Right ventricle myocardium inferior (tissue), 1 donor: ENCODE measurements at places on chromosomes 5 and 9. TPM values are rescaled to one million over a fixed set of nuclear protein-coding genes. Genes with fewer than 3 reads are reported as not detected.

CCDC192 gene
- total RNA-seq: not detected

CCL21 gene
- total RNA-seq: 12.4 TPM

FOXD4 gene
- not detected for total RNA-seq

CEMIP2 gene
- 9.3 TPM for total RNA-seq

LIX1 gene
- not detected for total RNA-seq

ANKRD34B gene
- total RNA-seq: not detected

DBH gene
- not detected for total RNA-seq

VLDLR gene
- 134 TPM for total RNA-seq

TXNDC8 gene
- total RNA-seq: not detected

GABRB2 gene
- 0.05 TPM for total RNA-seq

RGS7BP gene
- 6.5 TPM for total RNA-seq

INSL6 gene
- not detected for total RNA-seq

FOXD4L5 gene
- not detected for total RNA-seq

ZNF169 gene
- 1.6 TPM for total RNA-seq

GRCh38 chr9:93898502-93899426 lies 56.4 kb downstream of the BARX1 start:
- peak; percentile 56 for DNase-seq

GRCh38 chr9:100455470-100455869 lies 17.5 kb upstream of the TMEFF1 start:
- DNase-seq: no peak

DNA sequence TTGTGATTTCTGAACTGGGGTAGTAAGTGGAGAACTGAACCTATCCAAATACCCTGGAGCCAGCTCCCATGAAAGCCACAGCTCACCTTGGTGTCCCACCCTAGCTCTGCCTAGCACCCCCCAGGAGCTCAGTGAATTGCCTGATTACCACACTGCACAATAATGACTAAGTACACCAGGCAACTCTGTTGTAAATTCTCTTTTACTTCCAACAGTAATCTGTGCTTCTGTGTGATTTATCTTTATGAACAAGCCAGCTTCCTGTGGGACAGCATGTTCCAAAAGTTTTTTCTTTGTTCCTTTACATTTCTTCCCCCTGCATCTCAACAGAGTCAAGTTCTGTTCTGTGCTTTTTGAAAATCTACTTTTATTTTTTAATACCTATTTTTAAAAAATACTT lies 22.1 kb upstream of the GRPEL2 start:
- DNase-seq: no peak

- DNase-seq: no peak
Observed at GRCh38 chr9:111350556-111350955, 20.5 kb upstream of the OR2K2 start.

- no peak for DNase-seq
Observed at GRCh38 chr9:85298499-85298898, 443.3 kb downstream of the AGTPBP1 start.

GRCh38 chr9:25003686-25004085 lies 458.0 kb upstream of the IZUMO3 start:
- DNase-seq: peak; percentile 64

GRCh38 chr5:43005031-43005430 lies 35.1 kb downstream of the ANXA2R start:
- DNase-seq: no peak

GRCh38 chr5:7828269-7828668 lies 22.7 kb downstream of the CFAP90 start:
- DNase-seq: no peak

DNA sequence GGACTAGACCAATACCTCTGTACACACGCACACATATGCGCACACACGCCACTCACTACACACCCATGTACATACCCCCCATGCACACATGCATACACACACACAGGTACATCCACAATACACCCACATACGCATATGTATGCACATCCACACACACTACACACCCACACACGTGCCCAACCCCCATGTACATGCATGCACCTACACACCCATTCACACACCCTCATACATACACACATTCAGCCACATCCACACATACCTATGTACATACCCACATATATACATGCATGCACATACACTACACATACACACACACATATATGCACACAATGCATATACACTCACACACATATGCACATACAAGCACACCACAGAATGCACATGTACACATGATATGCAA lies 107.1 kb downstream of the GADD45G start:
- no peak for DNase-seq

DNA sequence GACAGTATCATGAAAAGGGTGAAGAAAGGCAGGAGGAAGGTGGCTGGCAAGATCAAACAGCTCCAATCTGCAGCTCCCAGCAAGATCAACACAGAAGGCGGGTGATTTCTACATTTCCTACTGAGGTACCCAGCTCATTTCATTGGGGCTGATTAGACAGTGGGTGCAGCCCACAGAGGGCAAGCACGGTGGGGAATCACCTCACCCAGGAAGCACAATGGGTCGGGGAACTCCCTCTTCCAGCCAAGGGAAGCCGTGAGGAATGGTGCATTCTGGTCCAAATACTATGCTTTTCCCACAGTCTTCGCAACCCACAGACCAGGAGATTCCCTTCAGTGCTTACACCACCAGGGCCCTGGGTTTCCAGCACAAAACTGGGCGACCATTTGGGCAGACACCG lies 66.8 kb downstream of the CAMSAP1 start:
- DNase-seq: no peak

- DNase-seq: peak; percentile 93
Observed at GRCh38 chr9:93098236-93098946, 2.4 kb downstream of the CARD19 start.

DNA sequence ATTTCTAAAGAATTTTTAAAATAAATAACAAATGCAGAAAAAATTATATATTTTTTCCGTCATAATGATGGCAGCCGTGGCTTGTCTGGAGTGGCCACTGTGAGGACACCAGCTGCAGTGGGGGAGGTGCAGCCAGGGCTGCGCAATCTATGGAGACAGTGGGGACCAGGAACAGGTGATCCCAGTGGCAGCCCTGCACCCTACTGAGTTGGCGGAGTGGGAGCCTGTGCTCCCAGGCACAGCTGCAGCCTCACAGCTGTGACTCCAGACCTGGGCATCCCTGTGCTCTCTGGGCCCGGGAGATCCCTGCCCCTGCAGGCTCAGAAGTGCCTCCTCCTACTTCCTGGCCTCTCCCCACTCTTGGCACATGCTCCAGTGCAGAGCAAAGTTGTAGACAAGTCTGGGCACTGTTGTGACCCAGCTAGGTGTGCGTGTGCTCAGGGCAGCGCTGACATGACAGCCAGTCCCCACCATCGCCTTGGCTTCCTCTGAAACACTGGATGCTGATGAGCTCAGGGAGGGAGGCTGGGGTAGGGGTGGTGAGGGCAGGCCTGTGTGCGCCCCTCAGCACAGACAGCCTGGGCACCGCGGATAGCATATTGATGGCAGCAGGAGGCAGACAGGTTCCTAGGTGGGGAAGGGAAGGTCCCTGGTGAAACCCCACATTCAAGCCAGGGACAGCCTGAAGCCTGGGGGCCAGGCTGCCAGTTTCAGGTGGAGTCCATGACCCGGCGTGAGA lies 96.0 kb upstream of the PRR16 start:
- peak; percentile 60 for DNase-seq

DNA sequence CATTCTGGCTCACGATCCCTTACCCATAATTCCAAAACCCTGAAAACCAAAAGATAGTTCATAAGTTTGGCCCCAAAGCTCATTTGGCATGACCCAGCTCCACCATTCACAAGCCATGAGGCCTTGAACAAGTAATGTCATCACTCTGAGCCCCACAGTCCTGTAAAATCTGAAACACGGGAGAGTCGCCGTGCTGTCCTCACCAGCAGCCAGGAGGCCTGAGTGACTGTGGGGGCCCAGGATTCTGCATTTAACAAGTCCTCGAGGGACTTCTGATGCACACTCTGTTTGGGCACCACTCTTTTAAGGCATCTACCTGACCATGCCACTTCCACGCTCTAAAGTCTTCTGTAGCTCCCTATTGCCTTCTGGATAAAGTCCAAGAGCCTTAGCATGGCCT lies 40.8 kb downstream of the DUSP1 start:
- no peak for DNase-seq

DNA sequence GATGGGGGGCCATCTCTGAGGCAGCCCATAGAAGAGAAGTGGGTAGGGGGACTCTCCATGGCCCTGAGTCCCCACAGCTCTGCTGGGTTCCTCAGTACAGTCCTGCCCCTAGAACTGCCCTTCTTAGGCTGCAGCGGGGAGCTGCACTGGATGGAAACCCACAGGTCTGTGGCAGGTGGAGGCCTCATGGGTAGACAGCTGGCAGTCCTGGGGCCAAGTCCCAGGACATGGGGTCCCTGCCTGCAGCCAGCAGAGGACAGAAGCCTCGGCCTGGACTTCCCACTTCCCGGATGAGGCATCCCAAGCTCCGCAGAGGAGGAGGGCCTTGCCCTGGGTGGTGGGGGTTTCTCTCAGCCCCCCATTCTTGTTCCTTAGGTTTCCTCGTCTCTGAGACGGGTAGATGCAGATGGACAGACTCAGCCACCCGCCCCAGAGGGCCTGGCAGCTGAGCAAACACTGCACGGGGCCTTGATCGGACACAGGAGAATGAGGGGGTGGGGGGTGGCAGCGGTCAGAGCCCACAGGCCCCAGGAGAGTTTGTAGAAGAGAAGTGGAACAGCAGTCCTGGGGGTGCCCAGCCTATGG lies 153.8 kb downstream of the C9orf50 start:
- peak; percentile 27 for DNase-seq

GRCh38 chr5:154758493-154758892 lies 3.3 kb downstream of the LARP1 start:
- no peak for DNase-seq

DNA sequence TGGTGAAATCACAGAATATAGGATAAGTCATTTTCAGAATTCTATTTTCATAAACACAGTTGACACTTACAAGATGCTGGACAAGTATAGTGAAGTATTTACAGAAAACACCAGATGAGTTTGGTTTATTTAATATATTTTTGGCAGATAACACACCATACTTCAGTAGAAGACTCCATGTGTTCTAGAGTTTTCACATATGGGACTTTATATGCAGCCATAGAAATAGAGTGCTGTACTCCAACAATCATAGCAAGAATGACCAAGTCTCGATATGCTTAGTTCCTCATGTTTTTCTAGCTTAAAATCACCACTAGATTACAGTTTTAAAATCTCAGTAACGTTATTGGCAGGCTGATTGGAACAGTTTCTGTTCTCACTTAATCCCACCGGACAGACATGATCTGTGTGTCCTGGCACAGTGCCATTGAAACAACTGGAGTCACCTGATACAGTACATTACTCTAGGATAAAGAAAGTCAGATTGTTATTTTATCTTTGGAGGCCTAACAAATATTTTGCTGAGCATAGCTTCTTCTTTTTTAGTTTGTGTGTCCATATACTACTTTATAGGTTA lies 45.8 kb upstream of the ERBIN start:
- no peak for DNase-seq

GRCh38 chr9:120755810-120756434 lies 37.3 kb downstream of the FBXW2 start:
- no peak for DNase-seq

DNA sequence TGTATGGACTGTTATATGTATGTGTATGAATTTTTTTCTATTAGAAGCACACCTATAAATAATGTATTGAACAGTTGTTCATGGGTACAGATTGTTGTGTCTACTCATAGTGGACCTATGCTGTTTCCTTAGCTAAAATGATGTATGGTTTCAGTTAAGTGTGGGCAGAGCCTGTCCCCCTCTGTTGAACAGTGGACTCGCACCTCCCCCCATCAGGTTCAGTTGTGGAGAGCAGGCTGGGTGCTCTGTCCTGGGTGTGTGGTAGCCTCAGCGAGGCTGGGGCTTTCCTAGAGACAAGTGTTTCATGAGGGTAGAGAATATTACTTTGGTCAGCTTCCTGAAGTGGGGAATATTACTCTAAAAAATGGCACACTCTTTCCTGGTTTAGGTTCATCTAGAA lies 47.4 kb upstream of the LRRTM2 start:
- no peak for DNase-seq

GRCh38 chr9:125538092-125538473 lies 168.9 kb downstream of the MAPKAP1 start:
- no peak for DNase-seq

- no peak for DNase-seq
Observed at GRCh38 chr9:120873512-120873911, 3.5 kb downstream of the PHF19 start.

DNA sequence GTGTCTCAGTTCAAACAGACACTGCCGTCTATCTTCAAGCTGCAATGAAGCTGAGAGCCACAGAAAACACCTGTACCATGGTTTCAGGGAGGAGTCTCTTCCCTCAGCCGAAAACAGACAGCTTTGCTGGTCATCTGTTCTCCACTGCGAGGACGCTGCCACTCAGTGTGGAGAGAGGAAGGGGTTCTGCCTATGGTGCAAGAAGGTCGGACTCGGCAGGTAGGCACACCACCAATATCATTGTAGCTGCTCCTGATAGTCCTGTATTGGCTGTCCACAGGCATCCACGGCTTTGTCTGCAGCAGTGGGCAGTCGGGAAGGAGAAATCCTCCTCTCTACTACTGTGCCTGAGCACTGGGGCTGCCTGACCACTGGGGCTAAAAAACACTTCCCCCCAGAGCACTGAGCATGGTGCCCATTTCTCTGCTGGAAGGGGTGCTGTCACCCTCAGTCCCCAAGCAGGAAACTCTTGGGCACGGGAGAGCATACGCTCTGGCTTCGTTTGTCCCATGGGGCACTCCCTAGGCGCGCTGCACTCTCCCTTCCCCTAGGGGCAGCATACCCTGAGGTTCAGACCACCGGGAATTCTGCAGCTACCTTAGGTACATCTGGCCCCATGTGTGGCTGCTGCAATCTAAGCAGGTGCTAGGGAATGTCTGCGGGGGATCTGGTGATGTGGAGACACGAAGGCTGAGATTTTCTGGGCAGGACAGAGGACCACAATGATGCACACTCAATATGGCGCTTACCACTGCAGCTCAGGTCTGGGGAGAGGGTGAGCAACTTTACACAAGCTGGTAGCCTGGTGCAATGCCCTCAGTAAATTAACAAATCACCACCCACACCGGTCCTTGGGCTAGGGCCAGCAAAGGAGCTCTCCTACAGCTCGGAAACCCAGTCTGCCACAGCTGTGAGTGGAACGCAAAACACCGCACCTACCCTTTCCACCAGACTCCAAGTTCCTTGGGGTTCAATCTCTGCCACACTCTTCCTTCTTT lies 880.9 kb upstream of the SEMA6A start:
- no peak for DNase-seq

DNA sequence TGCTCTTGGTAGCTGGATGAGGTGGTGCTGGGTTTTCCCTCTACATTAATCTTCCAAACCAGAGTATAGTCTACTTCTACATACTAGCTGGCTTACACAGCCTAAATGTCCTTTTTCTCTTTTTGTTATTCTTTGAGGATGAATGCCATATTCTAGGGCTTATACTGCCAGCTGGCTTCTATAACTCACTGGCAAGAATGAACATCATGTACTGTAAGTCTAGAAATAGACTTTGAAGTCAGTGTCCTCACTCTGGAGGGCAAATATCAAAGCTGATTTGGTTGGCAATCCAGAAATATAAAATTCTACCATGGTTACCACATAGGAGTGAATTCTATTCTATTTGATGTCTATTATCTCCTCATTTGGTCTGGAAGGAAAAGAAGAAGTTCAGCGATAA lies 251.7 kb upstream of the TYRP1 start:
- no peak for DNase-seq
